ENCODE measurements at places on chromosomes 7 and 10. TPM values are rescaled to one million over a fixed set of nuclear protein-coding genes. Genes with fewer than 3 reads are reported as not detected.

RARRES2 gene
- 47.9 TPM for polyA plus RNA-seq

ASZ1 gene
- polyA plus RNA-seq, result not detected

DNA sequence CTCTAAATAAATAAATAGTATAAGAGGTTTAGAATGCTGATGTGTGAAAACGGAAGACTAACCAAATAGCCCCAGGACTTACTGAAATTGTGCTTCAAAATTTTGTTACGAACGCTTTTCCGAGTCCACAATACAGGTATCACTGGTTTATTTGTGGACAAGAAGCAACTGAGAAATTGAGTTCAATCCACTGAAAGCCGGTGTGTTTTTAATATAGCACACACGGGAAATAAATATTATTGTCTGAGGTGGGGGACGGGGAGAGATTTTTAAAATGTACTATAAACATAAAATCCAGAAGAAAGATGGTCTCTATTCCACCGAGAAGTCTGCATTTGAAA lies 598 bp downstream of the SLC16A12 start:
- DNase-seq, result no peak

DNA sequence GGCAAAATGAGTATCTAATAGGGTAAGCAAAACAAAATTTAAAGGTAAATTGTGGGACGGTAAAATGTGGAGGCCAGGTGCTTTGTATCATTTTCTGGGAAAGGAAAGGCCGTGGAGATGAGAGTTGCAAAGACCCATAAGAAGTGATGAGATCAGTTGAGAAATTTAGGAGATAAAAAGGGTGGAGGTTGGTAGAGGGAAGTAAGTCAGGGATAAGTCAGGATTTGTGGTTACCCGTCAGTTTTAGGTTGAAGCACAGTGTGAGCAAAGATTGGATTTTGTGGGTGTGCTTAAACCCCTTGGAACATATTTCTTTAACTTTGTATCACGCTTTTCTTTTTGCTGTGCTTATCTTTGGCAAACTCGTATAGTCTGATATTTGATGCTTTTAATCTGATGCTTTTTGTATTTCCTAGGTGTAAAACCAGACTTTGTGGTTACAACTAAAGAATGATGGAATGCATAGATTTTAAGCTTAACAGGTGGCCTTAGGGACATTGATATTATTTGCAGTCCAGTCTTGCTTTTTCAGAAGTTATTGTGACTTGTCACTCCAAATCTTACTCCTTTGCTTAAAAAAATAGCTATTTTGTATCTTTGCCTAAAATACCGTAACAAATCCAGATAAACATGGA lies 1.2 kb downstream of the BTRC start:
- no peak for DNase-seq

DNA sequence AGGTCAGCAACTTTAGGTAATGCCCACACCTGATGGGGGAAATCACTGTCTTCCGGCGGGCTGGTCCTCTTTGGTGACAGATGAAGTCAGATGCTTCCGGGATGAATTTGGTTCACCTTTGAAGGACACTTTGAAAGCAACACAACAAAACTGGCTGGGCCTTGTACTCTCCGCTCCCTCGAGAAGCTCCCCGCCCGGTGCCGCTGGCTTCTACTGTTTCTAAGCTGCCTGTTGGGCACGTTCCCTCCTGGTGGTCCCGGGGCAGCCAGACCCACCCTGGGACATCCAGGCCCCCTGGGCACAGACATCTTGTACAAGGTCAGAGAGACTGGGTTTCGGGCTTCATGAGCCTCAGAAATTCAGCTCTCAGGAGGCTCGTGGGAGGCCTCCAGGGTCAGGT lies 452.3 kb downstream of the DNAJB6 start:
- DNase-seq, result no peak

MYL10 gene
- 23.1 TPM for polyA plus RNA-seq

DNA sequence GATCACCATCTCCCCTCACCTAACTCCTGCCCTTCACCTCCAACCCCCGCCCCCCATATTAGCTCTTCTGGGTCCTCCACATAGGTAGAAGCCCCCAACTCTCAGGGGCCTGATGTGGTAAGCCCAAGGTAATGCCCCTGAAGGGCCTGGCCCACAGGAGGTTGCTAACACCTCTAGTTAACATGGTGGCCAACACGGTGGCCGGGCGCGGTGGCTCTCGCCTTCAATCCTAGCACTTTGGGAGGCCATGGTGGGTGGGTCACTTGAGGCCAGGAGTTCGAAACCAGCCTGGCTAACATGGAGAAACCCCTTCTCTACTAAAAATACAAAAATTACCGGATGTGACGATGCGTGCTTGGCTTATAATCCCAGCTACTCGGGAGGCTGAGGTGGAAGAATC lies 954 bp upstream of the MLXIPL start:
- no peak for DNase-seq

DNA sequence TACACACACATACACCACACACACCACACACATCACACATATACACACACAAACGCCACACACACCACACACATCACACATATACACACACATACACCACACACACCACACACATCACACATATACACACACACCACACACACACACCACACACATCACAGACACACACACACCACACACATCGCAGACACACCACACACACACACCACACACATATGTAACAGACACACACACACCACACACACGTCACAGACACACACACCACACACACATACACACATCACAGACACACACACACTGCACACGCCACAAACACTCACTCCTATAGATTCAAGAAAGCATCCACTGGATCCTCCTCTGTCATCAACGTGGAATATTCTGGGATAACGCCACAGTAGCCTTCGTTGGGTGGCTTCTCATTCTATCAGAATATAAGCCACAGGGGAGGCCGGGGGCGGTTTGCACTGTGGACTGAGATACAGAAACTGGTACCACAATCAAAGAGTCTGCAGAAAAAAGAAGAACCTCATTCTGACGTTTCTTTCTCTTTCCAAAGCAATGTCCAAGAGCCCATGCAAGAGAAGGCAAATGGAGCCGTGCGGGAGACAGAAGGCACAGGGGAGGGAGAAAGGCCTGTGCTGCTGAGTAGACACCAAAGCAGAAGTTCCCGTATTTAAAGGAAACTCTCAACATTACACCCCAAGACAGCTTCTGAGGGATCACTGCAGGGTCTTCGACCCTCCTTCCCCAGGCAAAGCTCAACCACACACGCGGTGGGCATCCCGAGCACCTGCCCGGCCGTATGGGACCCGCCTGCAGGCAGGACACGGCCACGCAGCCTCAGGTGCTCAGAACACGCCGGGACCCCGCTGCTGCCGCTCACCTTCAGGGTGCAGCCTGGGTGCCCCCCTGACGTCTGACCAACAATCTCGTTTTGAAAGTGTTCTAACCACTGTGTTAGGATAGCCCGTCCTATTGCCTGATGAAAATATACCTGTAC lies 321.2 kb downstream of the DNAJB6 start:
- no peak for DNase-seq

- no peak for DNase-seq
Measured at GRCh38 chr7:116499168-116500077, at the start of gene CAV2. Gene CAV2 (plus strand): TSS chr7:116499738. CDS start chr7:116499782, 44 bp downstream.

SPDYE6 gene
- 5.3 TPM for polyA plus RNA-seq

GRCh38 chr7:73799282-73800141 lies 29.4 kb upstream of the CLDN3 start:
- no peak for DNase-seq

DNAJC12 gene
- 5.6 TPM for polyA plus RNA-seq

SYT15 gene
- polyA plus RNA-seq, result 5.2 TPM

DNA sequence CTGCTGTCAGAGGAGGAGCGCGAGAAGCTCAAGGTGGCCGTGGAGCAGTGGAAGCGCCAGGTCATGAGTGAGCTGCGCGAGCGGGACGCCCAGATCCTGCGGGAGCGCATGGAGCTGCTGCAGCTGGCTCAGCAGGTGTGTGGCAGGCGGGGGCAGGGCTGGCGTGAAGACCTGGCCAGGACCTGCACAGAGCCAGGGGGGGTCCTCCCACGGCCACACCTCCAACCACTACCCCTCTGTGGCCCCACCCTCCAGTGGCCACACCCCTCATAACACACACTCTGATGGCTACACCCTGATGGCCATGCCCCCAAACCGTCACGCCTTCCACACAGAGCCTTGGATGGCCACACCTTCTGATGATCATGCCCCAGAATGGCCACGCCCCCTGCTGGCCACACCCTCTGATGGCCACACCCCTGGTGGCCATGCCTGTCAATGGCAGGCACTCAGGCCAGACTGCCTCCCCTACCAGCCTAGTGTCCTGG lies 23.4 kb upstream of the DPYSL4 start:
- no peak for DNase-seq

- DNase-seq, result no peak
Measured at GRCh38 chr10:33859319-33860022, 525.0 kb upstream of the NRP1 start.
